ENCODE measurements at places on chromosomes 3 and 15.

DNA sequence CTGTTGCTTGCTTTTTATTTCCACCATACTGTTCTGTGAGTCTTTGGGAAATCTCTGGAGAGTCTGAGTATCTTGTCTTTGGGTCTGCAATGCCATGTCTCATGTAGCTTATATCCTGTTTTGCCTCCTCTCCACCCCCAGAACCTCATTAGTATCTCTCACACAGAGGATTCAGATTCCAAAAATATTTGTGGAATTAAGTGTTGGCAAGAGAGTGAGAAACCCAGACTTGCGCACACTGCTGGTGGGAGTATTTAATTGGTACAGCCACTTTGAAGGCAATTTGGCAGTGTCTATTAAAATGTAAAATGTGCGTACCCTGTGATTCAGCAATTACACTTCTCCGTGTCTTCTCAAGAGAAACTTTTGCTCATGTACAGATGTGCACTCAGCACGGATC, 68.6 kb downstream of the ZNF621 start:
- DNase-seq, result no peak

GRCh38 chr15:58440158-58440910, 8.5 kb downstream of the LIPC start:
- DNase-seq, result no peak

DNA sequence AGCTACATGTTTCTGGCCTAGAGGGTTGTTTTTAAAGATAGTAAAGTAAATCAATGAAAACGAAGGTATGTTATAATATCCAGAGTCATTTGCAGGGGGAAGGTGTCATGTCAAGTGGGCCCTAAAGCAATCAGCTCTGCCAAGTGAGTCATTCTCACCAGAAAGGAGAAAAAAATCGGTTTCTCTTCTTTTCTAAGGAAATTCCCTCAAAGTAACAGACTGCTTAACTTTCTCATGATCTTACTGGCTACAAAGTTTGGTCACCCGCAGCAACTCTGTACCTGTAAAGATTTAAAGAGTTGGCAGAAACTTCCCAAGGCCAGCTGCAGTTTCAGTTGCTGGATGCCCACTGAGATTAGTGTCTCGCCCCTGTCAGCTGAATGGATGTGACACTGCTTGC, 5.5 kb upstream of the FSIP1 start:
- peak; percentile 55 for DNase-seq

GRCh38 chr3:48247401-48247811, 6.5 kb downstream of the ZNF589 start:
- peak; percentile 33 for DNase-seq

- DNase-seq, result no peak
These were observed 103.6 kb downstream of the CACNA2D3 start for GRCh38 chr3:54225841-54226528.

GRCh38 chr3:56616478-56617006, 59.6 kb downstream of the CCDC66 start:
- DNase-seq, result no peak

DNA sequence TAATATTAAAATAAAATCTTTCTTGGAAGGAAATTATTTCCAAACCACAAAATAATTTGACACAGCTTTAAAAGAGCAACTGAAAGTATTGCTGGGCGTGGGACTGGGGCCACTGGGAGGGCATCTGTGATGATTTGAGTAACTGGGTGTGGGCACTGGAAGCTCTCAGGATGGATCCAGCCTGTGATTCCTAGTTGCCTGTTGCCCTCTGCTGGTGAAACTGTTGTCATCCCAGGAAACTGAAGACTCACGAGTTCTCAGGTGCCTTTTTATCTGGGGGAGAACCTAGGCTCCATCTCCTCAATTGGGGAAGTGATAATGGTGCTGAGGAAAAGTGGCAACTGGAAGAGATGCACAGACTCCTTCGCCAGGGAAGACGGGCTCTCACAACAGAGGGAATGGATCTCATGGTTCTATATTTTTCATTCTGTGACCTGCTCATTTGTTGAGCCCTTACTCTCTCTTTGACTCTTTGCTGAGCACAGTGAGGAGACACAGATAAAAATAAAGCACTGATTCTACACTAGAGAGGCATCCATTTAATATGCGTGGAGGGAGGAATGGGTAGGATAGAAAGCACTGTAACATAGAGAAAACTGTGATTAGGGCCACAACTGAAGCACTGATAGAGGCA, 61.6 kb downstream of the TPRG1 start:
- DNase-seq, result peak; percentile 44

- DNase-seq, result no peak
These were observed 621.4 kb downstream of the PDCD6IP start for GRCh38 chr3:34419801-34420200.

- no peak for DNase-seq
These were observed 393.3 kb downstream of the TBC1D5 start for GRCh38 chr3:17349093-17349492.

GRCh38 chr3:15497964-15498363, 23.5 kb downstream of the COLQ start:
- DNase-seq, result no peak

GRCh38 chr3:61612211-61613194, 51.1 kb downstream of the PTPRG start:
- no peak for DNase-seq
